ENCODE measurements at places on chromosomes 6 and 20. TPM values are rescaled to one million over a fixed set of nuclear protein-coding genes. Genes with fewer than 3 reads are reported as not detected.

The KIF25 gene
- 0.03 TPM for total RNA-seq

The TRDN gene
- not detected for total RNA-seq

The GCLC gene
- 103 TPM for total RNA-seq

The BFSP1 gene
- 4.6 TPM for total RNA-seq

The ATP6V1G2 gene
- 0.46 TPM for total RNA-seq

The HRH3 gene
- total RNA-seq, result not detected

The PRSS16 gene
- 3.3 TPM for total RNA-seq

The CALHM4 gene
- total RNA-seq, result not detected

The OXT gene
- total RNA-seq, result not detected
